ENCODE measurements at places on chromosomes 1 and 21.
A peak's percentile ranks its signal among the peaks of the same experiment; 100 is the strongest.

- no peak for DNase-seq
Measured at GRCh38 chr1:153344718-153345025, 4.0 kb downstream of the PGLYRP4 start.

DNA sequence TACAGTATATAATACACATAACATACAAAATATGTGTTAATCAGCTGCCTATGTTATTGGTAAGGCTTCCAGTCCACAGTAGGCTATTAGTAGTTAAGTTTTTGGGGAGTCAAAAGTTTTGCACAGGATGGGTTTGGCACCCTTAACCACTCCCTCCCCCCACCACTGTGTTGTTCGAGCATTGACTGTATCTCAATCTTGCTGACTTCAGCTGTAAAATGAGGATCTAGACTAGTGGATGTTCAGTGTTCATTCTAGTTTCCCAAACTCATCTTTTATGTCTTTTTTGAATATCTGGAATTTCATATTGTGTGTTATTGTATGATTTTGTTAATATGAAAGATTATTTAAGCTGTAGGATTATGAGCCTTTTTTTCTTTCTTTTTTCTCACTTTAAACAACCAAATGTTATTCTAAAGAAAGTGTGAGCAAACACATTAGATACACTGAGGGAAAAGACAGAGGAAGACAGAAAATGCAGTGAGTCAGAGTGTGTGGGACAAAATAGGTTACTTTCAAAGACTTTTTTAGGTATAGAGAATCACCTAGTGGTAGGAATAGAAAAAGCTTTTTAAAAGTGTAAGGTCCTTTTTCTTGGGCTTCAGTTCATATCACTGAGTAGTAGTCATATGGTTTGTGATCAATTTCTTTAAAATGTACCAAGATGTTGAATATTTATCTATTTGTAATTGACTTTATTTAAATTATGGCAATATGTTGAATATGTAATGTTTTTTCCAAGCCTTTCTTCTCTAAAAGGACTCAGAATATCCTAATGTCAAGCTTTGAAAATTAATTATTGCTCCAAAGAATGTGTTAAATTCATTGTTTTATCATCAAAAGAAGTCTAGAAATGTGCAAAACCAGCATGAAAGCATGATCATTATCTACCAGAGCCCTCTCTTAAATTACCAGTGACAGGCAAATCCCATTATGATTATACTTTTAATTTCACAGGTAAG, 17.9 kb upstream of the CENPF start:
- DNase-seq: no peak

DNA sequence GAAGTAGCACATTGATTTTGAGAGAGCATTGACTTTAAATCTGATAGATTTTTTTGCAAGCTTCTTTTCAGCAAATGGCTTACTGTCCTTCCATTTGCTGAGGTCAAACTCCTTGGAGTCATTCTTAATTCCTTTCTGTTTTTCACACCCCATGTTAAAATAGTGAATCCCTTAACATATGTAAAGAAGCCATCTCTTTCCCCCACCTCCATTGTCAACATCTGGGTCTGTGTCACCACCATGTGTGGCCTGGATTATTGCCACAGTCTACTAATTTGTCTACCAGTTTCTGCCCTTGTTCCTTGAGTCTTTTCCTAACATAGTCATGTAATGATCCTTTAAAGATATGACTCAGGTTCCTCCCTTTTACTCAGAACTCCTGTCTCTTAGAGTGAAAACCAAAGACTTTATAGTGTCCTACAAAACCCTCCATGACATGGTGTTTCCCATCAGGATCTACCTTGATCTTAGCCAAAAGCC, 104.7 kb downstream of the ST6GALNAC3 start:
- DNase-seq: no peak

- DNase-seq: no peak
Measured at GRCh38 chr21:33654412-33654811, 12.1 kb downstream of the ITSN1 start.

DNA sequence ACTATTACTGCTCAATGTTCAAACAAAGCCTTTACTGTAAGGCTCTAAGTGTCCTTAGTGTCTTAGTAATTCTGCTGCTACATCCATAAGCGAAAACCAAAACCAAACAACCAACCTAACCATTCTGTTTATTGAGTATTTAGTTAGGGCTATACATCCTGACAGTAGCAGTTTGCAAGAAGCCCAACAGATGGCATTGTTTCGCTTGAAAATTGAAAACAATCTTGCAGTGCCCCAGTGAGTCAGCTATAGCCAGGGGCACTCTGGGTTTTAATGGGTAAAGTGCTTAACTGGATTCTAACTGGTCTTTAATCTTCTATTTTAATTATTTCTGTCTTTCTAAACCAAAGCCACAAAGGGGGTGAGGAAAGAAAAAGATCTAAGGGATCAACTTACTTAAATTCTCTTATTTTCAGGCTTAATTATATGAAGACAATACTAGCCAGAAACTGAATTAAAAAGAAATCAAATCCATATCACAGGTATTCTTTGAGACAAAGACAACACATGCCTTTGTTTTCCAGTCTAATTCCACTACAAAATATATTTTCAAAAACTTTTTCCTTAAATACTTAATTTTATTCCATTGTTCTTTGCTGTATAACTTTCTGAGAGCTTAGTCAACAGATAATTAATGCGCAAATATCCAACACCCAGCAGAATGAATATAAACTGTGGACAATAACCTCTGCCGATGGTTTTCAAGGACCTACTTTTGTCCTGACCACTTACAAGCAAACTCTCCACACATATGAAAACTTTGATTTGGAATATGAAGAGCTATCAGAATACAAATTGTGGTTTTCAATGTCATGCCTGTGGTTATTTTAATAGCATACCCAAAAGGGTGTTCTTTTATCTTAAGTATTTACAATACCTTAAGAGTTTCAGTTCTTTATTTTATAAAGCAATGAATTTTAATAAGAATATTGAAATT, 15.2 kb downstream of the POGZ start:
- DNase-seq: peak; percentile 78

DNA sequence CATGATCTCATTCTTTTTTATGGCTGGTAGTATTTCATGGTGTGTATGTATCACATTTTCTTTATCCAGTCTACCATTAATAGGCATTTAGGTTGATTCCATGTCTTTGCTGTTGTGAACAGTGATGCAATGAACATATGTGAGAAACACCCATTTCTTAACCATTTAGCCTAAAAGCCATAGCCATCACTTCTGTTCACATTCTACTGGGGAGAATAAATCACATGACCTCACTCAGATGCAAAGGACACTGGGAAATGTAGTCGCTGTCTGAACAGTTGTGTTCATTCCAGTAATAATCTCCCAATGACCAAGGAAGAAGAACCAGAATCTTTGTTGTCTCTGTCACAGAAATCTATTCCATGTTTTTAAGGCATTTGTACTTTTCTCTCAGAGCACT, 15.1 kb upstream of the PLA2G2E start:
- no peak for DNase-seq

- DNase-seq: no peak
Measured at GRCh38 chr1:248114890-248115289, 19.9 kb downstream of the OR2L13 start.

DNA sequence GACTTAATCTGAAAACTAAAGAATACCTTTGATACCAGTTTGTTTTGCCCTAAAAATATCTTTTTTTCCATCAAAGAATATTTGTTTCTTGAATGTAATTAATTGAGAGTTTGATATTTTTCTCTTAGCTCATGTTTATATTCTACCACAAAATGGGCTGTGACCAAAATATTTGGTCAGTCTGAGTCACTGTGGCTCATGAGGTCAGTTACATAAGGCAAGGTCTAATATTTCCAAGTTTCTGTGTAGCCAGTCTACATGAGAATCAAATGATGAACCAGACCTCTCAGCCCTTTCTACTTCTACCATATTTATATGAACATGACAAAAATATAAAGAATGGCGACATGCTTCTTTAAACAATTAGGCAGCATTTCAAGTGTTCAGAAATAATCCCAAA, 83.0 kb upstream of the IVNS1ABP start:
- DNase-seq: no peak

DNA sequence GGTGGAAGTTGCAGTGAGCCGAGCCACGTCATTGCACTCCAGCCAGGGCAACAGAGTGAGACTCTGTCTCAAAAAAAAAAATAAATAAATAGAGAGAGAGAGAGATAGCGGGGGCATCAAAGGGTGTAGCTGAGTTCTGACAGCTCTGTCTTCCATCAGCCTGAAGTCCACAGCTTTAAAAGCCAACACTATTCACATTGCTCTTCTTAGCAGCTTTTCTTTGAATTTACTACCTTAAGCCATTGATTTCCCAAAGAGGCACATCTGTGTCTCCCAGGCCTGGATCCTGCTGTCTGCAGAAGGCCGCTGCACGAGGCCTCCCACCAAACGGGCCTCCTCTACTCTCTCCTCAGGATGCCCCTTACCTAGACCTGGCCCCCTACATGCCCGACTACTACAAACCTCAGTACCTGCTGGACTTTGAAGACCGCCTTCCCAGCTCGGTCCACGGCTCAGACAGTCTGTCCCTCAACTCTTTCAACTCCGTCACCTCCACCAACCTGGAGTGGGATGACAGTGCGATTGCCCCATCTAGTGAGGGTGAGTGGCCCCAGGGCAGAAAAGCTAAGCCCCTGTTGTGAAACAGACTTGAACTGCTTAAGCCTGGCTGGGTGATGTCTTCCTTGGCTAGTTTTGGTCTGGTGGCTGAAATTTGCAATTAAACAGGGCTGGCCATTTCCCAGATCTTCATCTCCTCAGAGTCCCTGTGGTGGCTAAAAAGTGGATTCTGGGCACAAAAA, 16.5 kb upstream of the SLC25A34 start:
- DNase-seq: no peak

DNA sequence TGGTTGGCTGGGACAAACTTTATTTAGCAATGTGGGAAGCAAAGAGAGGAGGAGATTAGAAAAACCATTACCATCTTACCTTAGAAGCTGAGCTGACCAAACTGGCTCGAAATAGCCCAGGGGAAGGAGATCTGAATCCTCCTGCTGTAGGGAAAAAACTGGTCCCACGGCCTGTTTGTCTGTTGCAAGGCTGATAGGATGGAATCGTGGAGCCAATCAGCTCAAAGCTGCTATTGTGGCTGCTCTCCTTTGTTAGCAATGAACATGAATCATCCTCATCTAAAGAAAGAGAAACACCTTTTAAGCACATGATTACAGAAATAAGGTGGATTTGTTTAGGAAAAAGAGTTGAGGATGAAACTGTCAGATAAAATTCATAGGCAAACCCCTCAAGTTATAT, 21.5 kb downstream of the CLSPN start:
- no peak for DNase-seq

GRCh38 chr1:16009678-16010077, 5.6 kb downstream of the SRARP start:
- no peak for DNase-seq

- DNase-seq: no peak
Measured at GRCh38 chr1:46481961-46482360, 7.7 kb upstream of the DMBX1 start.

GRCh38 chr21:38267991-38268863, 11.4 kb downstream of the KCNJ15 start:
- DNase-seq: no peak

- DNase-seq: no peak
Measured at GRCh38 chr1:65059930-65060538, 88.0 kb upstream of the AK4 start.

DNA sequence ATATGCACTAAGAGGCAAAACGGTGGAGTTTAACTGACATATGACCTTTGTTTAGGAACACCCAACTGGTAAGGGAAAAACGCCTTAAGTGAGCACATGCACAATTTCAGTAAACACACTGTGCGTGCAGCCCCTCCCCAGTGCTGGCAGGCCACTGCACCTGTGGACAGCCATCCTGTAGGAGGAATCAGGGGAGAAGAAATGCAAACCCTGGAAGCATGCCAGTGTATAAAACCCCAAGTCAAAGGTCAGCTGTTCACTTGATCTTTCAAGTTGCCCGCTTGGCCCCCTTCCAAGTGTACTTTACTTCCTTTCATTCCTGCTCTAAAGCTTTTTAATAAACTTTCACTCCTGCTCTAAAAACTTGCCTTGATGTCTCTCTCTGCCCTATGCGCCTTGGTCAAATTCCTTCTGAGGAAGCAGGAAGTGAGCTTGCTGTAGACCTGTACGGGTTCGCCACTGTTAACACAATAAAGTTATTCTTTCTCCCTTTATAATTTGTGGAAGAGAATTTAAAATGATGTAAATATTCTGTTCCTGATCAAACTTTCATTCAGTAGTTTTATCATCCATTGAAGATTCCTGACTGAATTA, 31.8 kb downstream of the USP25 start:
- DNase-seq: no peak

DNA sequence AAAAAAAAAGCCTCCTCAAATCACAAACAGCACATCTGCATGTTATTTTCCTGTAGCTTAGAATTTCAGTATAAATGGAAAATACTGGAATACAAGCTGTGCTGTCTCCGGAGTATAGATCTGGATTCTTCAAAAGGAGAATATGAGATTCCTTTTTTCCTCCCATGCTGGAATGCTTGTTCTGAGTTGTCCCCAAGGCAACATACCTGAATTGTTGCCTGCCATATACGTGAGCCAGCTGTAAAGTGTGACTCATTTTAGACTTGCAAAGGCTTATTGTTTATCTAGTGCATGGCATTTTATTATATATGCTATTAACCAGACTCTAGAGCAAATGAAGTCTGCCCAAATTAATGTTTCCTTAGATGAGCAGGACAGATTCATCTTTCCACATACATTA, 95.0 kb upstream of the C1orf105 start:
- no peak for DNase-seq

- no peak for DNase-seq
Measured at GRCh38 chr1:164228928-164229327, 330.1 kb upstream of the PBX1 start.

DNA sequence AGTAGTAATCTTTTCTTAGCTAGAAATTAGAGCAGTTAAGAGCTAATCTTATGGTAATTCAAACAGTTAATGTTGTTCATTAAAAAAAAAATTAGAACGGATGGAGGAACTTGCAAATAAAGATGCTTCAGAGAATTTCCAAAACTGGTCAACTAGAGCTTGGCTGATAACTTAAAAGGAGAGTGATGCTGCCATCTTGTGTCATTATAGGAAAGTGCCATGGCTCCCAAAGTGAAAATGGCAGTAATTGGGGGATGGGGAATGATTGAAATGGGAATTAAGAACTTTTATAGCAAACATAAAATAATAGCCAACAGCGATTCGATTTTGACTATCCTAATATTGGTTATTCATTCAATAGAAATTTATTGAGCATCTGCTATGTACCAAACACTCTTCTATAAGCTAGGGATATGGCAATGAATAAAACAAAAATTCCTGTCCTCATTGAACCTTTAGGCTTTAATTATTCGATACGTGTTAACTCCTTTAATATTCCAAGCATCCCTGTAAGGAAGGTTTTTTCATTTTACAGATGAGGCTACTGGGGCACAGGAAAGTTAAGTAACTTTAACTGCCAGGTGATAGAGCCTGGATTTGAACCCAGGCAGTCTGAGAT, 5.7 kb upstream of the PLPP3 start:
- DNase-seq: peak; percentile 65

GRCh38 chr1:51285055-51285454, 45.3 kb downstream of the TTC39A start:
- DNase-seq: no peak
